Aorta (tissue), 5 donors: ENCODE measurements at places on chromosomes 11 and 22. TPM values are rescaled to one million over a fixed set of nuclear protein-coding genes. Genes with fewer than 3 reads are reported as not detected.

- H3K36me3 ChIP-seq, result no peaks in the 10 kb centered on the region
- no peak for DNase-seq
- H3K27me3 ChIP-seq, result no peaks in the 10 kb centered on the region
These were observed 1.8 kb downstream of the DCPS start for GRCh38 chr11:126305699-126306098.

DNA sequence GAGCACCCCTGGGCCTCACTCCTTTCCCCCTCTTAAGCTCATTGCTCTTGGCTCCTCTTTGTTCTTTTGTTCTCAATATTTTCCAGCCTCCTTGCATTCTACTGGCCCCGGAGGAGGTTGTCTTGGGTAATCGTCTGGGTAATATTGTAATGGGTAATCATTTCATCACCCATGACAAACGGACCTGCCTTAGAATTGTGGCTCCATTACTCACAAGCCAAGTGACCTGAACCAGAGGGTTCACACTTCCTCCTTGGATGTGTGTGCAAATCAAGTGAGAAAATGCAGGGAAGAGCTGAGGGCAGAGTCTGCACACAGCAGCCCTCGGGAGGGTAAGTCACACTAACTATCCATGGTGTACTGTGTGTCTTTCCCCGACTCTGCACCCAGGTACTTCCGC lies 305.0 kb downstream of the BUD13 start:
- no peak overlapping the region for H3K4me3 ChIP-seq
- no peaks in the 10 kb centered on the region for H3K4me1 ChIP-seq
- H3K27me3 ChIP-seq, result no peaks in the 10 kb centered on the region
- H3K27ac ChIP-seq, result no peak overlapping the region
- no peak for DNase-seq
- H3K36me3 ChIP-seq, result no peaks in the 10 kb centered on the region

DNA sequence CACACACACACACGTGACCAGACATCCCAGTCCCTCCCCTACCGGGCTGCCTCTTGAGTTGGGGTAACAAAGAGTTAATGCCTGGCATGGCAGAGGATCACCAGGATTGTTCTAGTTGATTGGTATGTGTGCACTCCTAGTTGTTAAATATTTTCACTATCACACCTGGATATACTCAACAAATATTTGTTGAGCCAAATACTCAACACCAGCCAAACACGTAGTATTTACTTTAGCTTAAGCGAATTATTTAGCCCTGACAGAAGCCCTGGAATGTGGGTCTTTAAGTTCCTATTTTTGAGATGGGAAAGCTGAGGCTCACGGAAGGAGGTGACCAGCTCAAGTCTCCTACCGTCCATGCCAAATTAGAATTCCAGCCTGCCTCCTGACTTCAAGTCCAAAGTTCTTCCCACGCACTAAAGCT lies 10.5 kb downstream of the CD3E start:
- no peaks in the 10 kb centered on the region for H3K4me1 ChIP-seq
- no peak for DNase-seq
- H3K27ac ChIP-seq, result no peak overlapping the region
- H3K27me3 ChIP-seq, result no peaks in the 10 kb centered on the region

- no peak overlapping the region for H3K4me3 ChIP-seq
- H3K27ac ChIP-seq, result no peak overlapping the region
- no peaks in the 10 kb centered on the region for H3K27me3 ChIP-seq
- no peaks in the 10 kb centered on the region for H3K4me1 ChIP-seq
- DNase-seq, result no peak
These were observed 108.0 kb downstream of the MICAL3 start for GRCh38 chr22:17916226-17916889.

DNA sequence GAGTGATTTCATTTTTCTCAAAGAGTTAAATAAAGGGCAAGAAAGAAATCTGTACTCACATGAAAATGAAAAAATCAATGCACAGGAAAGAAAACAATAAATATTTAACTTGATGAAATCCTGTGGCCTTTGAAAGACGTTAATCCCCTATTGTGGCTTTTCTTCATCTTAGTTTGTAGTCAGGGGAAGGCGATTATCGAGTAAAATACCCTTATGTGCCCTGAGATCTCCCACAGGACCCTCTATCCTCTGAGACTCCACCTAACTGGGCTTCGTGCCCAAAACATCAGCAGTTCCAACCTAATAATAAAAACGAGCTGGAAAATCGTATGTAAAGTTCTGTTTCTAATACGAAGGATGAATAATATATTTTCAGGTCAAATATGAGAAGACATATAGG lies 208.2 kb upstream of the ZC3H12C start:
- no peak overlapping the region for H3K4me3 ChIP-seq
- DNase-seq, result no peak
- no peak overlapping the region for H3K27ac ChIP-seq
- no peaks in the 10 kb centered on the region for H3K4me1 ChIP-seq
- H3K36me3 ChIP-seq, result no peaks in the 10 kb centered on the region
- no peaks in the 10 kb centered on the region for H3K27me3 ChIP-seq

- no peaks in the 10 kb centered on the region for H3K27me3 ChIP-seq
- no peak overlapping the region for H3K27ac ChIP-seq
- no peak overlapping the region for H3K4me3 ChIP-seq
These were observed 76.0 kb downstream of the MYEOV start for GRCh38 chr11:69369945-69370344.

GRCh38 chr22:31323578-31324550 lies 22.3 kb downstream of the PATZ1 start:
- no peaks in the 10 kb centered on the region for H3K27me3 ChIP-seq
- H3K4me3 ChIP-seq, result no peak overlapping the region

- no peaks in the 10 kb centered on the region for H3K36me3 ChIP-seq
- H3K4me1 ChIP-seq, result no peaks in the 10 kb centered on the region
- H3K4me3 ChIP-seq, result no peak overlapping the region
These were observed 58.4 kb downstream of the KIF18A start for GRCh38 chr11:28049338-28050216.

DNA sequence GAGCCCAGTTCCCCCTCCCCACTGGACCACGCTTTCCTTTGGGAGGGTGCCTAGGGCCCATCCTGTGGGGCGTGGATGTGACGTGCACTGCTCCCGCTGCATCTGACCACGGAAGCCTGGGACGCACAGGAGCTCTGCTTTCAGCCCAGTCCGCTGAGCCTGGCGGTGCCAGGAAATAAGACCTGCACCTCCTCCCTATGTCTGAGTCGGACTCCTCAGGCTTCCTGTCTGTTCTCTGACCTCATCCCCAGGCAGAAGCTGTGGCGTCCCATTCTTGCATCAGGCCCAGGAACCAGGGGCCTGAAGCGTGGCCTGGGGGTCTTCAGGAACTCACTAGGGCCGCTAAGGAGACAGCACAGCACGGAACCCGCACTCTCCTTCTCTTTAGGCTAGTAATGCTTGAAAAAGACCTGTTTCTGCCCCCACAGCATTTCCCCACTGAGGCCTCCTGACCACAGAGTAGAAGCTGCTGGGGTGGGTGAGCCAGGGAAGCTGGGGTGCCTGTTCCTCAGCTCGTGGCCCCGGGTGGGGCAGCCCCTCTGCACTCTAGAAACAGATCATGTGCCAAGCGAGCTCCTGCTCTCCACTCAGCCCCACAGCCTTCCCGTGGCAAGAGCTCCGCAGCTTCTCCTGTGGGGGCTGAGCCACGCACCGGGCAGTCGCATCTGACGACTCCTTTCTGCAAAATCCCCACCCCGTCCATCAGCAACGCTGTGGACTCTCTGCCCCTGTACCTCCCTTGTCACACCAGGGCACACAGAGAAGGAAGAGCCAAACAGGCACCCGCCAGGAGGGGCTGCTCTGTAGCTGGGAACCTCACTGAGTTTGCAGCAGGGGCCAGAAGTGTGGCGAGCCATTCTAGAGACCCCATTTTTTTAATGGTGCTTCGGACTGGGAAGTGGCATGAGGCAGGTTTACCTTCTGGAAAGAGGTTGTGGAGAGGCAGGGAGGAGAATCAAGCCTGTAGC lies 22.6 kb downstream of the MOV10L1 start:
- no peak overlapping the region for H3K27ac ChIP-seq
- no peaks in the 10 kb centered on the region for H3K27me3 ChIP-seq
- peak; percentile 76 for DNase-seq
- H3K4me3 ChIP-seq, result no peak overlapping the region
- H3K36me3 ChIP-seq, result no peaks in the 10 kb centered on the region

DNA sequence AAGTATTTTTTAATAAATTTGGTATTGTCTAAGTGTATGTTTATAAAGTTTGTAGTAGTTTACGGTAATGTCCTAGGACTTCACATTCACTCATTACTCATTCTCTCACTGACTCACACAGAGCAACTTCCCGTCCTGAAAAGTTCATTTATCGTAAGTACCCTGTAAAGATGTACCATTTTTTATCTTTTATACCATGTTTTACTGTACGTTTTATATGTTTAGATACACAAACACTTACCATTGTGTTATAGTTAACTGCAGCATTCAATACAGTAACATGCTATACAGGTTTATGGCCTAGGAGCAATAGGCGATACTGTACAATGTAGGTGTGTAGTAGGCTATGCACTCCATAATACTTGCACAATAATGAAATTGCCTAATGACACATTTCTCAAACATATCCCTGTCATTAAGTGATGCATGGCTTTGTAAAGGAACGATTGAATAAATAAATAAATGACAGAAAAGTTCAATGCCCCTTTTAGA lies 12.5 kb upstream of the CARD18 start:
- H3K36me3 ChIP-seq, result no peaks in the 10 kb centered on the region
- H3K27ac ChIP-seq, result no peak overlapping the region
- no peak for DNase-seq

GRCh38 chr11:16484434-16484833 lies 128.1 kb upstream of the SOX6 start:
- H3K36me3 ChIP-seq, result no peaks in the 10 kb centered on the region
- H3K4me3 ChIP-seq, result no peak overlapping the region
- H3K27me3 ChIP-seq, result no peaks in the 10 kb centered on the region
- no peaks in the 10 kb centered on the region for H3K4me1 ChIP-seq

DNA sequence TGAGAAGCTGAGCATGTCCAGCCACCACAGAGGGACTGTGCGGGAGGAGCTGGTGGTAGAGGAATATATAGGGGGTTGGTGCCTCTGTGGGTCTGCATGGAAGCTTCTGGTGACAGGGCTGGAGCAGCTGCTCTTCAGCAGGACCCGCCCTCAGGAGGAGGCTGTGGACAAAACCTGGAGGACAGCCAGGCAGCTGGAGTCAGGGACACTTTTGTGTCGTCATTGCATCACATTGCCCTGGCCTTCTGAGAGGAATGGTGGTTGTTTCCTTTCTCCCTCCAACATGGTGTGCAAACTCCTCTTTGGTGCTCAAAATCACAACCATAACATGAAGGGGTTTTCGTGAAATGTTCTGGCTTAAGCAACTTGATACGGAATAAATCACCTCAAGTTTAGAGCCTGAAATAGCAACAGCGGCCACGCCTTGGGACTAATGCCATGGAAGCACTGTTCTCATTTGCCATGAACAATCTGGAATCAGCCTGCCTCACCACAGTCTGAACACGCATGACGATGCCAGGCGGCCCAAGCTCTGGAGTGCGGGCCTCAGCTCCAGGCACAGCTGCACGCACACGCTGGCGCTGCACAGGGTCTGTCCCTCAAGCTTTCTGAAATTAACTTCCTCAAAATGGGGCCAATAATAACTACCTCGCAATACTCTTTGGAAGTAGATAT lies 17.1 kb upstream of the CSRP3 start:
- no peak overlapping the region for H3K4me3 ChIP-seq
- no peaks in the 10 kb centered on the region for H3K4me1 ChIP-seq
- H3K27ac ChIP-seq, result no peak overlapping the region

DNA sequence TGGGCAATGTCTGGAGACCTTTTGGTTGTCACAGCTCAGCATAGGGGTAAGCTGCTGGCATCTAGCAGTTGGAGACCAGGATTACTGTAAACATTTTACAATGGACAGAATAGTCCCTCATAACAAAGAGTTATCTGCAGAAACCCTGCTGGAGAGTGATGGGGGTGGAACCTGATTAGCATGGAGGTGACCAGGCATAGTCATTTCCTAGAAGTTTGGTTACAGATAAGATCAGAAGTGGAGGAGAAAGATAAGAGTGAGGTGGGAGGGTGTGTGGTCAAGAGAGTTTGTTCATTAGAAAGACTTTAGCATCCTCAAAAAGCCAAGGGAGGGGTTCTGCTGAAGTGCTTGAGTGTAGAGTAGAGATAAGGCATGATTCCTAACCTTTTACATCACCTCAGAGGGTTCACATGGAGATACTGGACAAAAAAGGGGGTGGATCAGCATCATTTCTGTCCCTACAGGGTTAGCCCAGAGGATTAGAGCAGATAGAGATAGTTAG lies 38.8 kb downstream of the PRDM11 start:
- H3K27me3 ChIP-seq, result no peaks in the 10 kb centered on the region
- no peak overlapping the region for H3K4me3 ChIP-seq
- peaks cover 4% of the 10 kb centered on the region for H3K36me3 ChIP-seq
- H3K27ac ChIP-seq, result no peak overlapping the region
- DNase-seq, result no peak

DNA sequence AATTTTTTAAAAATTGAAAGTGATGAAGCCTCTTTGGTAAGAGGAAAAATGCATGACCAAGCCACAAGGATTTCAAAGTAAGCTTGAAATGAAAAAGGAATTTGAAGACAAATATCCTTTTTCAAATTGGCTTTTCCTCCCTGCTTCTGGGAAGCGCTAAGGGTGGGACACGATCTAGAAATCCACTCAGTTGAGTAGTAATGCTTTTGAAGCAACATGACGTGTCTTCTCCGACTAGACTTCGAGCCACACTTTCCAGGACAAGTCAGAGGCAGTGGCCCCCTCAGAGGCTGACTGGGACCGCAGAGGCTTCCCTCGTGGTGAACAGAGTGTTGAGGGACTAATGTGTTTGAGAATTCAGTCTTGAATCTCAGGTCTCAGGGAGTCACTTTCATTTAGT lies 39.8 kb downstream of the KREMEN1 start:
- no peak for DNase-seq
- no peak overlapping the region for H3K4me3 ChIP-seq
- no peak overlapping the region for H3K27ac ChIP-seq
- no peaks in the 10 kb centered on the region for H3K4me1 ChIP-seq

- H3K4me1 ChIP-seq, result no peaks in the 10 kb centered on the region
- DNase-seq, result no peak
- no peak overlapping the region for H3K27ac ChIP-seq
- H3K4me3 ChIP-seq, result no peak overlapping the region
- no peaks in the 10 kb centered on the region for H3K36me3 ChIP-seq
- H3K27me3 ChIP-seq, result no peaks in the 10 kb centered on the region
These were observed 850.8 kb downstream of the BRD1 start for GRCh38 chr22:48976556-48977535.

GRCh38 chr11:86034710-86035109 lies 34.2 kb downstream of the PICALM start:
- no peak overlapping the region for H3K4me3 ChIP-seq
- no peak for DNase-seq
- no peaks in the 10 kb centered on the region for H3K27me3 ChIP-seq

The RAG2 gene
- not detected for total RNA-seq

The OR4C6 gene
- total RNA-seq, result not detected

The ENTHD1 gene
- not detected for total RNA-seq

The OR51B2 gene
- not detected for total RNA-seq

The UCP3 gene
- total RNA-seq, result 3.1 TPM

The MS4A12 gene
- not detected for total RNA-seq

The GTPBP1 gene
- total RNA-seq, result 59.2 TPM

The INS gene
- total RNA-seq, result 1.9 TPM

The CD82 gene
- total RNA-seq, result 64.6 TPM

The KRTAP5-2 gene
- not detected for total RNA-seq
